Left renal pelvis (tissue), 4 donors: ENCODE measurements at places on chromosomes 1 and 21. TPM values are rescaled to one million over a fixed set of nuclear protein-coding genes. Genes with fewer than 3 reads are reported as not detected.

Gene SLC2A5
- 1.3 TPM for polyA plus RNA-seq

Gene NUP210L
- polyA plus RNA-seq, result 0.06 TPM

Gene CLDN17
- not detected for polyA plus RNA-seq

Gene TRNP1
- polyA plus RNA-seq, result 6.3 TPM

DNA sequence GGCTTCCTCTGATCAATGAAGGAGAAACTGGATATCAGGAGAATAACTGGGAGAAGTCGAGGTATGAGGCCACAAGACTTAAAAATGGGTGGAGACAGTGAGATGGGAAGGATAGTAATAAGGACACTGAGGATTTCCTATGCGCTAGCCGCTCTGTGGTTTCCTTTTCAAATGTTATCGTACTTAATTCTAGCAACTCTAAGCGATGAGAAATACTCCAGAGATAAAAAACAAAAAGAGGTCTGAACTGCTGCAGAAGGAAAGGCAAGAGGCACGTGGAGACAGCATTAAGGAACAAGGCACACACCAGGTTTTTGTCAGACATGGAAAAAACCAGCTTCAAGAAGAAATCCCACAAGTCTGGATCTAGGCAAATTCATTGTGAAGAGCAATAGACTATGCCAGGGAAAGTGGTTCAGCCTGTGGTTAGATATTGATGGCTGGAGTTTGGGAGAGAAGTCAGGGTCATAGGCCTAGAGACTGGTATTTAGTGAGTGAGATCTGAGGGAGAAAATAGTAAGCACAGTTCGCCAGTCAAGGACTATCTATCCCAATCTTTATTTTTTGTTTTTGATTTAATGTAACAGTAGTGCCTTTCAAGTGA lies 5.3 kb downstream of the CLCA2 start:
- DNase-seq, result no peak

DNA sequence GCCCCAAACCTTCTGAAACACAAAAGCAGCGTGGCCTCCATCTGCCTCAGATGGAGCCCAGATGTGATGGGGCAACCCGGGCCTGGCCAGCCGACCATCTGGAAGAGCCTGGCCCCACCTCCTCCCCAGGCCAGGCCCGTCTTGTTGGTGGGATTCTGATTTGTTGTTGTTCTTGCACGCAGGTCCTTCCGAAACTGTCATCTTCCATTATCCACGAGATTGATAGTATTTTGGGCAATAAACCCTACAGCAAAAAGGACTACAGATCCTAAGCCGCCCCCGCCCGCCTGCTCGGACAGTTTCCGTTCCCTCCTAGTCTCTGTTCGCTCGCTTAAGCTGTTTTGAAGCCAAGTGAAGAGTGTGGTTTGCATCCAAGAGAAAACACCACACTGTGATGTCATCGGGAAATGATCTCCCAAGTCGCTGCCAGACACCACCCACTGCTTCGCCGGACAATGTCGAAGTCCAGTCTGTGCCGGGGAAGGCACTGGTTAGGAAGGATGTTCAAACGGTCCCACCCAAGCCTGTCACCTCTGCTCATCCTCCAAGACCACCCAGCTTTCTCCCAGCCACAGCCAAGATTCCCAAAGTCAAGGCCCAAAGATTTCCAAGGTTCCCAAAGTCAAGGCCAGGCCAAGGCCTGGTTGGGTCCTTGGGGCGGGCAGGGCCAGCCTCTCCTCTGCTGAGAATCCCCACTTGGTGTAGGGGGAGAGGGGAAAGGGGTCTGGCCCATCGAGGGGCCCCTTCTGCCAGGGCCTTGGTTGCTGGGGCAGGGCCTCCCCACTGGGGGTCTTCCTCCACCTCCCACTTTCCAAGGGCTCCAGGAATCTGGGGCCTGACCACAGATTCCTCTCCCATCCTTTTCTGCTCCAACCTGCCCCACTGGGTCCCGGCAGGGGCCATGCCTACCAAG lies 52.9 kb downstream of the KCNAB2 start:
- no peak for DNase-seq

DNA sequence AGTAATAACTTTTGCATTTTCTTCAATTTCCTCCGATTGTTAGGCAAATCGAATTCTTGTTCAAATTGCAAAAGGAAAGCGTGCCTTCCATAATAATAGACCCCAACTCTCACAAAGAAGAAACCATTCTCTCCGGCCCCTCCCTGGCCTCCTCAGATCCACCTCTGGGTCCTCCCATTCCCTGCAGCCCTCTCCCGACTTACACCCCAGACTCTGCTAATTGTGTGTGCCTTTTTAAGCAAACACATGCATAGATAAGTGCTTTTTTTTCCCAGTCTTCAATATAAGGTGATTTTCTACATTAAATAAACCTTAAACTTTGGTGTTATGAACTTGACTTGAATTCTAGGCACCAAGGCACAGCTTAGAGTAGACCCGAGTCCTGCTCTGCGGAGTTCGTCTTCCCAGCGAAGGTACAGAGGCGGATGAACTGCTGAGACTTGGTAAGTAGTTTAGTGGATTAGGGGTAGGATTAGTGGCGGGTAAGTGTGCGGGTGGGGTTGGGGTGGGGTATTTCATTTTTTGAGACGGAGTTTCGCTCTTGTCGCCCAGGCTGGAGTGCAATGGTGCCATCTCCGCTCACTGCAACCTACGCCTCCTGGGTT lies 1.5 kb downstream of the L1TD1 start:
- no peak for DNase-seq

DNA sequence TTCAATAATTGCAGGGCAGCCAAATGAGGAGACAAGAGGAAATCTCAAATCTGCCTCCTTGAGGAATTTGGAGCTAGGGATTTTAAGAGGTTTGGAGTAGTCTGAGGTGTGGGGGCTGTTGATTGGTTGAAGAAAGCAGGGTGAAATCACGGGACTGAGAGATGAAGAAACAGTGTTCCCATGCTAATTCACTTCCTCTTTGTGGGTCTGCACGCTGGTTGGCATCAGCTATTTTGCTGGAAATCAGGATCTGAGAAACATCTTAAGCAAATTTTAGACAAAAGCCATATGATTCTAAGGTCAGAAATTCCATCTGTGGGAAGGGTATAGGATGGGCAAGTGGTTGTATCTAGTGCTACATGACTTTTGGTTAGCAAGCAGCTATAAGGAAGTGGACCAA lies 107.1 kb upstream of the PAXBP1 start:
- DNase-seq, result no peak

DNA sequence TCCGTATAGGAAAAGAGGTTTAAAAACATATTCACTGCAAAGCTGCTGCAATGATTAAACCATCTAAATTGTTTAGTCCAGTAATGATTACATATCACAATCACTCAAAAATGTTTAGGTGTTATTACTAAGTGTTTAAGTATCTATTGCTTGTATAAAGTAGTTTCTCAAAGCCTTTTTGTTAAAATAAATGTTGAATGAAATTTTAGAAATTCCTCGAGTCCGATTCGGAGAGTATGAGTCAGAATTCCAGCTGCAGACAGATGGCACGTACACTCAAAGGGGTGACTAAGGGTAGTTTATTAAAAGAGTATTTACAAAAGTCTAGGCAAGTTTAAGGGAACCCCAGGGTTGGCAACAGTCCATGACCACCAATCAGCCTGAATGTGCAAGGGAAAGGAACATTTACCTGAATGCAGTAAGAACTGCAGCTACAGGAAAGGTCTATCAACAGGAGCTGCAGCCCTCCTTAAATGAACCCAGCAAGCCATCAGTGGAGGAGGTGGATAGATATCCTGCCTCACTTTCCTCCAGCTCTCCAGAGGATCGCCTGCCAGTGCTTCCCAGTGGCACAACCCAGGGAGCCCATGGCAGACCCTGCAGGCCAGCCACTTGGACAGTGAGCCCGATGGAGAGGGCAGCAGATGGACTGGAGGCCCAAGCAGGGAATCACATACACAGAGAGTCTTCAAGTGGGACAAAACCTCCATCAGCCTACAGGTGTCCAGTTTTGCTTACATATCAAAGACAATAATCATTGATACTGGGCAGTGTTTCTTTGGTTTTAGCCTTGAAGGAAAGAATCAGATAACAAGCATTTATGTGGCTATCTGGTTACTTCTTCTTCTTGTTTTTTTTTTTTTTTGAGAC lies 92.1 kb upstream of the SLC44A3 start:
- no peak for DNase-seq

- no peak for DNase-seq
Measured at GRCh38 chr21:35100349-35100811, 51.3 kb upstream of the RUNX1 start.

DNA sequence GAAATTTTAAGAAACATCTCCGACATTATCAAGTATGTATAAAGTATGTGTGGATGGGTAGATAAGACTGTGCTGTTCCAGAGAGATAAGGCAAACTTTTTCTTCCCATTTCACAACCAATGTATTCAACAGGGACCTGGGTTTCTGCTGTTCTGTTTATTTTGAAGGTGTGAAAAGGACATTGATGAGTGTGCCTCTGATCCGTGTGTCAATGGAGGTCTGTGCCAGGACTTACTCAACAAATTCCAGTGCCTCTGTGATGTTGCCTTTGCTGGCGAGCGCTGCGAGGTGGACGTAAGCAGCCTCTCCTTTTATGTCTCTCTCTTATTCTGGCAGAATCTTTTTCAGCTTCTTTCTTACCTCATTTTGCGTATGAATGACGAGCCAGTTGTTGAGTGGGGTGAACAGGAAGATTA lies 174.0 kb downstream of the CRB1 start:
- DNase-seq, result no peak

GRCh38 chr1:46341222-46342083 lies 846 bp downstream of the NSUN4 start:
- no peak for DNase-seq

DNA sequence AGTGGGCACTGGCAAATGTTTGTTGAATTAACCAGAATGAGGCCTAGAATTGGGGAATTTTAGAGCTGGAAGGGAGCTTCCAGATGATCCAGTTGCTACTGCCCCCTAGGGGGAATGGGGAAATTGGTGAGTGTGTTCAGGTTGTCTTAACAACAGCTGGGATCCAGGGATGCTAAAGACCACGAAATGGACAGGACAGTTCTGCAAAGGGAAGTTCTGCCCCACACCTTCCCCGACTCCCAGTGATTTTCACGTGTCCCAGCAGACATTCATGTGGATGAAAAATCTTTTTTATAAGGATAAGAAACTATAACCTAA lies 33.9 kb downstream of the TRIM62 start:
- DNase-seq, result no peak

GRCh38 chr1:39110882-39111281 lies 84.7 kb downstream of the NDUFS5 start:
- no peak for DNase-seq

DNA sequence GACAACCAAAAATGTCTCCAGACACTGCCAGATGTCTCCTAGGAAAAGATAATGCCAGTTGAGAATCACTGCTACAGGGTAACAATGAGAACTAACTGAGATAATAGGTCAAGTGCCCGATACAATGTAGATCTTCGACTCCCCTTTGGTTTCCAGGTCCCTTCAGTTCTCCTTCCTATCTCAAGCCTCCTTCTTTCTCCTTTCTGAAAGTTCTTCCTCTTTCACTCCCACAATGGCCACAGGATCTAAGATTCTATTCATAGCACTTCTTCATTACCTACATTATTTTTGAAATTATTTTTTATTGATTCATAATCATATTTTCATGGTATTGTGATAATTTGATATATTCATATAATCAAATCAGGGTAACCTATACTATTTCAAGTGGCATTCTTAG lies 6.3 kb downstream of the PFDN2 start:
- no peak for DNase-seq
